ENCODE measurements at places on chromosomes 1 and 21.

GRCh38 chr1:43509740-43510375, 20.8 kb upstream of the PTPRF start:
- DNase-seq, result no peak

DNA sequence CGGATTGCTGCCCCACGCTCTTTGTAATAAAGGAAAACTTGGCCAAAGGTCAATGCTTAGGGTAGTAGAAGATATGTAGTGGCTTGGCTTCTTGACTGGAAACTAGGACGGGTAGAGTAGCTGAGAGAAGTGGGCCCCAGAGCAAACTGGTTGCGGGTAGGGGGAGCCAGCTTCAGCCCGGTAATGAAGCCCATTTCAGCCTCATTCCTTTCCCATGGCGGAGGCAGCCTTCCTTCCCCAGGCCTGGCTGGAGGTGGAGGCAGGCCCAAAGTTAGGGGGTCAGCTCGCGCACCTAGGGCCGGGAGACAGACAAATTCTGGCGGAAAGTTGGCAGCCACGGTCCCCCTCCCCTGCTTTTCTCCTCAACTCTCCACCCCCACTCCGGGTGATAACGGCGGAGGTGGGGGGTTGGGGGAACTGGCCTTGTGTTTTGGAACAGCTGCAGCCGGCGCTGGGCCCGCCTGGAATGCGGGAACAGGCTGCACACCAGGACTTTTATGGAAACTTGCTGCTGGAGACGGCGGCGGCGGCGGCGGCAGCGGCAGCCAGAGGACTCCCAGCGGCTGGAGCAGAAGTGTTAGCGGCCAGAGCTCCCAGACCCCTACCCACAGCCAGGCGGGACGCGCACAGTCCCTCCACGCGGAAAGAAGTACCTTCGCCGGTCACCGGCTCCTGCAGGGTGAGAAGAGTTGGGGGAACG, at the start of gene NEXN:
Gene NEXN, plus strand, starts transcription at position 544 of the 700 bp plus-strand sequence. CDS start 27,483 bp downstream, outside the sequence.
- DNase-seq, result peak; percentile 42

DNA sequence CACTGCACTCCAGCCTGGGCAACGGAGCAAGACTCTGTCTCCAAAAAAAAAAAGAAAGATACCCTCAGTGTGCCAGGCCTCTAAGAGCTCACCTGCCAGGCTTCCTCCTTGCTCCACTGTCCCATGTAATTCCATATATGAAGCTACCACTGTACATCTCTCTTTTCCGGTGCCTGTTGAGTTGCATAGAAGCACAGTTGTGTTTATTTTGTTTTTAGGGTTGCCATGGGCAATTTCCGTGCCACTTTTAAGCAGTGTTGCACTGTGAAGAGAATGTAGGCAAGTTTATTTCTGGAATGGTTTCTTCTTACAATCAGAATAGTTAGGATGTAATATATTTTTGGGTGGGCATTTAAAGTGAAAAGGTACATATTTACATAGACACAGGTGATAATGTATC, 23.3 kb downstream of the MR1 start:
- no peak for DNase-seq

DNA sequence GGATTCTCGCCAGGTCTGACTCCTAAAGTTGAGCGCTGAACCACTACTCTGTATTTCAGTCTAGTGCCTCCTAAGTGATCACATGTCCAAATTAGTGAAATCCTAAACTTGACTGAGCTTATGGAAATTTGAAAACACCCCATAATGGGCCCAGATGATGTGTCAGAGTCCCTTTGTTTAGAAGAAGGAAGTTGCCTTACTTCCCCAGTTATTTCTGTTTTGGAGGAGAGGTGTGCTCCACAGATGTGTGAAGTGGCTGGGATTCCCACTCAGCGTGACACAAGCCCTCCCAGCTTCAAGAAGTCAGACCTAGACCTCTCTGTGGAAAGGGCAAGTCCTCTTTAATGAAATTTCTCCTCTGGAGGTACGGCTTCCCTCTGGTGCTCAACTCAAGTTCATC, 188.8 kb downstream of the TTLL7 start:
- DNase-seq, result no peak

- no peak for DNase-seq
These were observed 83.5 kb upstream of the ADGRL2 start for GRCh38 chr1:81717230-81717629.

GRCh38 chr21:14548779-14549178, 2.7 kb upstream of the SAMSN1 start:
- no peak for DNase-seq

DNA sequence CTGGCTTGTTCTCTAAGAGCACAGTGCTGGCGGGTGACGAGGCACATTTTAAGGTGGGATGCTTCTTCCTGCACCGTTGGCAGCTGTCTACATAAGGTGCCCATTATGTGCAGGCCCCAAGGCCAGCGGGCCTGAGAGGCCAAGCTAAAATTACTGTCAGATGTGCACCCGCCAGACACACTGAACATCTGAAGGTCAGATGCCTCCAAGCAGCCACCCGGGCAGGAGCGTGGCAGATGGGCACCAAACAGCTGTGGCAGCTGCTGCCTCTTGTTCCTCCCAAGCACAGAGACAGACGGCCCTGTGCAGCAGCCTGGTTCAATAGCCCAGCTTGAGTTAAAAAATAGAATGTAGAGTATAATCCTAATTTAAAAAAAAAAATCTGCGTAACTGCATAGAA, 211.9 kb upstream of the EDN2 start:
- DNase-seq, result no peak

GRCh38 chr1:106555571-106555970, 500.9 kb upstream of the PRMT6 start:
- no peak for DNase-seq

DNA sequence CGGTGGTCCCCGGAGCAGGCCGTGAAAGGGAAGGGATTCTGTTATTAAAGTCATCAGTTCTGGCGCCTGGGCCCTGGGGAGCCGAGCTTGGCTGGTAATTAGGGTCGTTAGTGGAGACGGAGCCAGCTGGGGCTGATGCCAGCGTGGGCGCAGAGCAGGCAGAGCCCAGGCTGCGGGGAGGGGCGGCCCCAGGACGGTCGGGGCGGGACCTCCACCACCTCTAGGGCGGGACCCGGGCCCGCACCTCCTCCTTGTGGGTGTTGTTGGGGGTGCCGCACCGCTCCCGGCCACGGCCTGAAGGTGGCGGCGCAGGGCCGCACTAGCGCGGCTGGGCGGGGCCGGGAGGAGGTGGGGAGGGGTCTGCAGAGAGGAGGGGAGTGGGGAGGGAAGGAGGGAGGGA, 470.6 kb downstream of the PTPRU start:
- peak; percentile 83 for DNase-seq

- DNase-seq, result no peak
These were observed 78.5 kb upstream of the KAZN start for GRCh38 chr1:14519976-14520375.

GRCh38 chr1:228933753-228934152, 198.5 kb downstream of the RHOU start:
- DNase-seq, result no peak

DNA sequence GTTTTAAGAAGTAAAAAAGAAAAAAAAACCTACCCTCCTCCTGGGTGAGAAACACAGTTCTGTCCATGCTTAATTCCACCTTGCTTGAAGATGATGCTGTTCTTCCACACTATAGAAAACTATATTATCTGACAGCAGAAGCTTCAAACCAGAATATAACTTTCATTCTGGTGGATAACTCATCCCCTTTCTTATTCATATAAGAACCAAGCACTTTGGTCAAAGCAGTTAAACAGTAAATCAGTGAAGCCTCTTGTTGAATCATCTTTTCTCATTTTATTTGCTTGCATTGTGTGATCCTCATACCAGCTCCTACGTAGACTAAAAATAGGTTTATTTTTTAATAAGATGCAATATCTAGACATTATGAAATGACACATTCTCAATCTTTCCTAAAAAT, 36.7 kb upstream of the PRDX6 start:
- no peak for DNase-seq

- no peak for DNase-seq
These were observed 262.9 kb upstream of the PROX1 start for GRCh38 chr1:213724640-213725536.

DNA sequence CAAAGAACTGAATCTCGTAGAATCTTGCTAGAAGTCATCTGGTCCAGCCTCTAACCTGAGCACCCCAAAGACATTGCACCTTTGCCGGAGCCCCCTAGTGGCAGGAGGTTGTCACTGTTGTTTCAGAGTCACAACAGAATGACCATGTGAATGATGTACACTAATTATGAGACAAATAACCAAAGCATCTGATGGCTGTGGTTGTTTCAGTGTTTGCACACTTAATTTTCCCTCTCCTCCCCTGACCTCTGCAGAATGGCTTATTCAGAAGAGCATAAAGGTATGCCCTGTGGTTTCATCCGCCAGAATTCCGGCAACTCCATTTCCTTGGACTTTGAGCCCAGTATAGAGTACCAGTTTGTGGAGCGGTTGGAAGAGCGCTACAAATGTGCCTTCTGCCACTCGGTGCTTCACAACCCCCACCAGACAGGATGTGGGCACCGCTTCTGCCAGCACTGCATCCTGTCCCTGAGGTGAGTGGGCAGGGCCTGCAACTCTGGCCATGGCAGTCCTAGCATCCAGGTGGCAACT, 26.4 kb downstream of the TRAF5 start:
- DNase-seq, result peak; percentile 71

GRCh38 chr21:26099610-26100219, 70.9 kb downstream of the APP start:
- DNase-seq, result peak; percentile 29

DNA sequence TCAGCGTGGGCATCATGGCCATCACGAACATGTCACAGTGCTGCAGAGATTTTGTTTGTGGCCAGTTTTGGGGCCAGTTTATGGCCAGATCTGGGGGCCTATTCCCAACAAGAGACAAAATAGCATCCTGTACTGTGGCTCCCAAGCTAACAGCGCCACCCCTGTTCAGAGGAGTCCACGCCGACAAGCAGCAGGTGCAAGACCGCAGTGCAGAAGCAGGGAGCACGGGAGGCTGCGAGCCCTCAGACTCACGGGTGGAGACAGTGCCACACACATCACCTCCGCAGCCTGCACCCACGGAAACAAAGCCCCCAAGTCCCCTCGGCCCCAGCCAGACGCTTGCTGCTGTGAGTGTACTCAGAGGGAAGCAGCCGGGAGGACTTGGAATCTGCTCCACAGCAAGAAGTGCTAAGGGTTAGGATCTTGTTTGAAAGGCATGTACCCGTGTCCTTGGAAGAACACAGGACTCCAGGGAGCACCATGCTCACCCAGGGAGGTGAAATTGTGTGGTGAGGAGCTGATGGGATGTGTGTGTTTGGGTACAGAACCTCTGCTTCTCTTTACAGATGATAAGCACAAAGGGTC, 7.1 kb downstream of the TCP10L start:
- peak; percentile 42 for DNase-seq

DNA sequence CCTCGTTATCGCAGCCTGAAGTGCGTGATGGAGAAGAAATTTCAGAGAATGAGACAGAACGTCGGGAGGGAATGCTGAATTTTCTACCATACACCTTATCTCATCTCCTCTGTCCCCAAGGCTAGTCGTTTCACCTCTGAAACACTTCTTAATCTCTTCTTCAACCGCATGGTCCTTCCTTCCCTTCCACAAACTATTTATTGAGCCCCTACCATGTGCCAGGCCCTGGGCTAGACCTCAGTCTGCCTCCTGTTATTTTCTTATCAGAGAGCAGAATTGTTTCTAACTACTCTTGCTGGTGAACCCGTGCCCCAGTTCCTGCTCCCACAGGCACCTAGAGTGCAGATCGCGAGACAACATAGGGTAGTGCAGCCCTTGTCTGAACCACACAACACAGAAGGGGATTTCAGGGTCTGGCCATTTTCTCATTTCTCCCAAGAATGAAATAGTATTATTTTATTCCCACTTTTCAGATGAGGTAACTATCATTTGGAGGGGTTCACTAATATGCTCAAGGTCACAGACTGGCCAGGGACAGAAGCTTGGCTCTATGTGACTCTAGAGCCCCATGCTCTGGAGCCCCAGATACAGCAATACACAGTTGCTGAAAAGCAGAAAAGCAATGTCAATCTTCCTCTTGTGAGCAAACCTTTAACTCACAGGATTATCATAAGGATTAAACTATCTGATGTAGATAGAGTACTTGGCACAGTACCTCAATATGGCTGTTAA, 598 bp upstream of the ADIPOR1 start:
- DNase-seq, result no peak

DNA sequence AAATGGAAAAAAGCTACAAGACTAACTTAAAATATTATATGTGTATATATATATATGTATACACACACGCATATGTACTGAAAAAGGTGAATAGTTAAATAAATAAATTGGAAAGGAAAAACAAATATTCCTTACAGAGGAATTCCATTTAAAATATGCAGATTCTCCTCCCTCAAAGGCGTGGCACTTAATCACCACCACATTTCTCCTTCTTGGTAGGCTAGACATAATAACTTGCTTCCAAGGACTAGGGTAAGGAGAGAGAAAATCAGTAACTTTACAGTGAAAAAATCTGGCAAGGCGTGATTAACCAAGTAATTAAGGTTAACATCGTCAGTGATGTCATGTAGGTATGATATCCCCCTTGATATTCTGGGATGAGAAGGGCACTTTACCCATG, 84.0 kb upstream of the USP25 start:
- DNase-seq, result no peak

- DNase-seq, result no peak
These were observed 410.5 kb upstream of the LRRC7 start for GRCh38 chr1:69157046-69157756.

GRCh38 chr1:158248771-158249170, 5.5 kb upstream of the CD1A start:
- no peak for DNase-seq

DNA sequence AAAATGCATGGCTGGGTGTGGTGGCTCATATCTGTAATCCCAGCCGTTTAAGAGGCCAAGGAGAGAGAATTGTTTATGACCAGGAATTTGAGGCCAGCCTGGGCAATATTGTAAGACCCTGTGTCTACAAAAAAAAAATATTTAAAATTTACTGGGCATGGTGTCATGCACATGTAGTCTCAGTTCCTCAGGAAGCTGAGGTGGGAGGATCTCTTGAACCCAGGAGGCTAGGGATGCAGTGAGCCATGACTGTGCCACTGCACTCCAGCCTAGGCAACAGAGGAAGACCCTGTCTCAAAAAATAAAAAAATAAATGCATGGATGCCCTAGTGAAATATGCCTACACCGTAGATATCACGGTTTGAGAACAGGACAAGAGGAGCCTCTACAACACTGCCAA, 1331.2 kb upstream of the B3GALT2 start:
- no peak for DNase-seq

DNA sequence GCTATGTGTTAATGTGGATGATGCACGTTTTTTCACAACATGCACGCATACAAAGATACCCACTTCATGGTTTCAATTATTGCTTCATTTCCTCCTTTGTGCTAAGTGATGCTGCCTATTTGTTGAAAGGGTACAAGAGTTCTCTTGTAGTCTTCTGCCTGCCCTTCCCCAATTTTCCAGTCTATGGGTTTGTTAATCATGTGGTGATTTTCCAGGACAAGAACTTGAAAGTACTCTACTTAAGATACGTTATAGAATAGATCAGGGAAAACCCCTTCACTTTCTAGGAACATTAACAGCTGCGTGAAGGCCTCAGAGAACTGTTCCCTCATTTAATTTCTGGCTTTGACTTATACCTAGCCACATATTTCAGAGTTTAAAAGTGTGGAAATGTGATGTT, 52.1 kb upstream of the SLC44A3 start:
- DNase-seq, result no peak

Measured in BE2C (cell line).